ENCODE measurements at places on chromosomes 1 and 21. TPM values are rescaled to one million over a fixed set of nuclear protein-coding genes. Genes with fewer than 3 reads are reported as not detected.

Gene RYR2
- not detected for polyA plus RNA-seq

Gene CAMK1G
- not detected for polyA plus RNA-seq

Gene IL19
- polyA plus RNA-seq, result not detected

Gene SYCP1
- not detected for polyA plus RNA-seq

Gene TRIM58
- 0.95 TPM for polyA plus RNA-seq

Gene CXADR
- polyA plus RNA-seq, result not detected

Gene PAQR7
- polyA plus RNA-seq, result 0.73 TPM

Gene HIVEP3
- 1.4 TPM for polyA plus RNA-seq

Gene LRP8
- polyA plus RNA-seq, result 0.95 TPM

All from IgD-negative memory B cell (primary cell).